Mesendoderm (in vitro differentiated cells): ENCODE measurements at places on chromosomes 16 and 17.

DNA sequence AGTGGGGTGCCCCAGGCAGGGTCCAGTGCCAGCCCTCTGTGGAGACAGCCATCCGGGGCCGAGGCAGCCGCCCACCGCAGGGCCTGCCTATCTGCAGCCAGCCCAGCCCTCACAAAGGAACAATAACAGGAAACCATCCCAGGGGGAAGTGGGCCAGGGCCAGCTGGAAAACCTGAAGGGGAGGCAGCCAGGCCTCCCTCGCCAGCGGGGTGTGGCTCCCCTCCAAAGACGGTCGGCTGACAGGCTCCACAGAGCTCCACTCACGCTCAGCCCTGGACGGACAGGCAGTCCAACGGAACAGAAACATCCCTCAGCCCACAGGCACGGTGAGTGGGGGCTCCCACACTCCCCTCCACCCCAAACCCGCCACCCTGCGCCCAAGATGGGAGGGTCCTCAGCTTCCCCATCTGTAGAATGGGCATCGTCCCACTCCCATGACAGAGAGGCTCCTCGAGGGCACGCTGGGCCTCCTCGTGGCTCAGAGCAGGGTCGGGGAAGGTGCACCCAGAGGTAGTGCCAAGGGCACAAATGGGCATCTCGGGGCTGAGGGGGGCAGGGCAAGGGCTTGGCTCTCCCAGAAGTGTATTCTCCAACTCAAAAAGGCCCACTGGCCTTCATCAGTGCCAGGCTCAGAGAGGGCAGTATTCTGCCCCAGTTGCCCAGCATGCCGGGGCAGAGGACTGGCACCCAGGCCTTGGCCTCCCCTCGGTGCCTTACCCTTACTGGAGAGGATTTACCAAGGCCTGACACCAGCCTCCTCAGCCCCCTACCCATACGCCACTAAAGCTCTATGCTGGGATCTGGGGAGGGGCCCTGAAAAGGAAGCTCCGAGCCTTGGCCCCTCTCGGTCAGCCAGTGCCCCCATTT is at the start of gene CDH5:
TSS of gene CDH5 (plus strand) at position 259 of the 867 bp plus-strand sequence. CDS start 12,647 bp downstream, outside the sequence.
- no peak for DNase-seq

- DNase-seq, result no peak
Measured at GRCh38 chr16:15610369-15610871, 32.5 kb downstream of the MARF1 start.

- DNase-seq, result peak; percentile 93
Measured at GRCh38 chr17:44899074-44899782, at the start of gene EFTUD2. EFTUD2 (minus strand) TSS chr17:44899445; CDS start chr17:44894521, 4,924 bp downstream.

- DNase-seq, result no peak
Measured at GRCh38 chr16:2253293-2253692, 1.9 kb upstream of the ECI1 start.

GRCh38 chr17:11506635-11507034 is 91.6 kb upstream of the DNAH9 start:
- DNase-seq, result peak; percentile 84

DNA sequence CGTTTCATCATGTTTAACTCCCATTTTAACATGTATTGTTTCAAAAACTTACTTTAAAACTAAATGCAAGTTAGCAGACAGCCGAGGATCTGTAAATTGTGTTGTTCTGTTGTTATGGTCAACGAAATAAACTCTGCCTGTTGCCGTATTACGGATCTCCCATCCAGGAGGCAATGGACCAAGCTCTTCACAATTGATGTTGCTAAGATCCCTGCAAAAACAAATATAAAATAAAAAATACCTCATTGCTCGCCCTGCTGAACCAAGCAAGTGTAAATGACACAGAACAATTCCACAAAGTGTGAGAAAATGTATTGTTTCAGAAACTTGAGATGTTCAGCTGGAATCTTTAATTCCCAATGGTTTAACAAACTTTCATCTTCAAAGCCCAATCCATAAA is 65.0 kb downstream of the CEP95 start:
- no peak for DNase-seq

GRCh38 chr16:22031483-22032083 is 23.7 kb downstream of the MOSMO start:
- no peak for DNase-seq

DNA sequence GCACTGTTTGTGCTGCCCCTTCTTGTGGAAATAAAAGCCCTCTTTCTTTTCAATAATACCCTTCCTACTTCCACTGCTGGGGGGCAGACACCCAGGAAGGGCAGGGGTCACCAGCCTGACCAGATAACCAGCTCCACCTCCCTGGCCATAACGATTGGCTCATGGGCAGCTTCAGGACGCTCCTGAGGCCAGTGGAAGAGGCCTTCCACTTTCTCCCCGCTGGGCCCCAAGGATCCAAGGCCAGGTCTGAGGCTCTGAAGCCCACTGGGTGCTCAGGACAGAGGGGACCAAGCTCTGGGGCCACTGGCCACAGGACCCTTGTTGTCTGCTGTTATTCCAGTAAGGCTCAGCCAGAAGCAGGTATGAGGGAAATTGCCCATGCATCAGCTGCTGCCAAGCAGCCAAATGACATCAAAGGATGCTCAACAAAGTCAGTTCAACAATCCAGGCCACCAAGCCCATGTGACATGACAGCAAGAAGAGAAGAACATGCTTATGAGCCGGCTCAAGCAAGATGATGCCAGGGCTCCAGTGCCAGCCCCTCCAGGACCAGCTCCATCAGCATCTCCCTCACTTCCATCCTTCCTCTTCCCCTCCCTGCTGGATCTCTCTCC is 238.8 kb downstream of the ZNF423 start:
- no peak for DNase-seq

- peak; percentile 34 for DNase-seq
Measured at GRCh38 chr17:58379511-58379824, 27.5 kb upstream of the SUPT4H1 start.

GRCh38 chr17:80116921-80117380 is 15.6 kb downstream of the GAA start:
- no peak for DNase-seq

- no peak for DNase-seq
Measured at GRCh38 chr17:30253312-30253711, 17.8 kb upstream of the SLC6A4 start.

GRCh38 chr16:86068722-86069121 is 169.8 kb downstream of the IRF8 start:
- no peak for DNase-seq

DNA sequence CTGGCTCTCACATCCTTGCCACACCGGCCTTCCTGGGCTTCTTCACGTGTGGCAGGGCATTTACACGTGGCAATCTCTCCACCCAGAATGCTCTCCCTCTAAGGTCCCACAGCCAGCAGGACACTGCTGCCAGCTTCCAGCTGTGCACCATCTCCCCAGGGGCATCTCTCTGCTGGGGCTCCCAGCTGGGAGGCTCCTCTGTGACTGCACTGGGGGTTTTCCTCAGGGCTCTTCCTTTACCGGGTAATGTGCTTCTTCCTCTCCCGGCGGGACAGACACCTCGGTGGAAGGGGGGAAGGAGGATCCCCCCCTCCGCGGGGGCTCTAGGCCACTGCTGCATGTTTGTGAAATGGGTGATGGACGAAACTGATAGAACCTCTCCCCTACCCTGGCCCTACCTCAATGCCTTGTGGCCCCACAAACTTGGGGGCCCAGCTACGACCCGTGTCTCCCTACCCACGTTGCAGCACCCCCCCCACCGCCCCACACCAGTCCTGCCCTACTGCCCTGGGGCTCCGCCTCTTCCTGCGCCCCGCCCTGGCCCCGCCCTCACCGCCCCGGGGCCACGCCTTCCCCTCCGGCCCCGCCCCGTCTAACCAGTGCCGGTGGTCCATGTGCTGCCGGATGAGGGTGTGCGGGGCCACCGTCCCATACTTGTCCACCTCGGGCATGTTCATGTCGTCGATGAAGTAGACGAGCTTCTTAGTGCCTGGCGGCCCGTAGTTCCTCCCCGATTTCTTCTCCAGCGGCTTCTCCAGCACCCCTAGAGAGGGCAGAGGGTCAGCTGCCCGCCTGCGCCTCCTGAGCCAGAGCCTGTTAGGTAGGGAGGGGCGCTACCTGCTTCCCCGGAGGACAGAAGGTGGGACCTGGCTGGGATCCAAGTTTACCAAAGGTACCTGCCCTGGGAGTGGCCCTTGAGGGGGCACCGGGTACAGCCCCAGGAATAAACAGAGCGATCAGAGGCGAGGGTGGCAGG is 92.6 kb downstream of the DNAH17 start:
- peak; percentile 76 for DNase-seq

GRCh38 chr16:89583895-89584644 is 8.5 kb downstream of the CPNE7 start:
- no peak for DNase-seq

- DNase-seq, result no peak
Measured at GRCh38 chr17:3531266-3532101, 26.1 kb downstream of the TRPV3 start.

DNA sequence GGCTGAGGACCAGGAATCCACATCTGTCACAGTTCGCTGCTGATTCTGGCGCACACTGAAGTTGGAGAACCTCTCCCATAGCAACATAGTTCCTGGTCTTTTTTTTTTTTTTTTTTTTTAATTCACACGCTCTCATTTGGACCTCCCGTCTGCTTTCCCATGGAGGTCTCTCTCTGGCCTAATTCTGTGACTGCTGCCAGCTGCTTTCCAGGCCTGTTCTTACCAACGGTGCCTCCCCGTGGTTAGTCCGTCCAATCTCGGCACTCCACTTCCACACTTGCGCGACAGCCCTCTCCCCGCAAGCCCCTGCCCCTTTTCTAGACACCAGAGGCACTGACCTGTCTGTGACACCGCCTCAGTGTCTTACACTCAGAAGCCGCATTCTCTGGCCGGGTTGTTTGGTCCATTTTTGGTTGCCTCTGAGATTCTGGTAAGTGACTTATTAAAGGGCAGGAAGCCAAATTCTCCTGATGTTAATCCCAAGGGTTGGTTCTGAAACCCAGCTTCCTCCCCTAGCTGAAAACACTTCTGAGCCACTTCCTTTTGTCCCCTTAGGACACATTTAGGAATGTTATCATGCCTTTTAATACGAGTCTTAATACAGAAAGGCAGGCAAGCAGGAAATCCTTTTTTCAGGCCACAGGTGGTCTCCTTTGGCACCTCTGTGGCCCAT is 1.1 kb upstream of the AKTIP start:
- peak; percentile 61 for DNase-seq

DNA sequence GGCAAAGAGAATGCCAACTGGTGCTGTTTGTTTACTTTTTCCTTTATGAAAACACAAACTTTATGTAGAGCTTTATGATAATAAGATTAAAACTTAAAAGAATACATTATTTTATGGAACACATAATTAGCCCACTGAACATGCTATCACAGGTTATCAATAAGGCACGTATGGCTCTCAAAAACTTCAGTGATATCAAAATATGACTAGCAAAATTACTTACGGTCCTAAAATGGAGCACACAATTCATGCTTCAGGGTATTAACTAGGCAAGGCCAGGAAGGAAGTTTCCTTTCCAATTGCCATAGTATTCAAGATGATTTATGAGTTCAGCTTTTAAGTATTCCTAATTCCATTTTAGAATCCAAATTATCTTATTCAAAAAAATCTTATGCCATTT is 3.6 kb downstream of the RNF43 start:
- DNase-seq, result no peak

GRCh38 chr17:3890082-3890877 is 2.6 kb downstream of the CAMKK1 start:
- no peak for DNase-seq

GRCh38 chr16:7638306-7638705 is 305.7 kb downstream of the RBFOX1 start:
- DNase-seq, result no peak

GRCh38 chr17:45355087-45355486 is 38.3 kb upstream of the MAP3K14 start:
- peak; percentile 50 for DNase-seq

DNA sequence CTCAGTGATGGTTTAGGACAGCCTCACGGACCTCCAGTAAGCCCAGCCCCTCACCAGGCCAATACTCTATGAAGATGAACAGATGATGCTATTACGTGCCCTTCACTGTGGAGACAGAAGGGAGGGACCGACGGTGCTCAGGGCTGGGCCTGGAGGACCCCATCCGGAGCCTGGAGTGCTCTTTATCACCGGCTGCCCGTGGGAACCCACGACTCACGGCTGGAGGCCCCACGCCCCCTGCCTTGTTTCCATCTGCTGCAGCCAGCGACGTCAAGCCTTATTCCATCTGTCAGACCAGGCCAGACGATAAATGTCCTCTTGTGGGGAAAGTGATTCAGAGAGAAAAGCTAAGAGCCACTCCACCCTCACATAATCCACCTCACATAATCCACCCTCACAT is 4.0 kb upstream of the TIMM22 start:
- no peak for DNase-seq

- DNase-seq, result peak; percentile 18
Measured at GRCh38 chr16:58684001-58684353, 593 bp downstream of the SLC38A7 start.

DNA sequence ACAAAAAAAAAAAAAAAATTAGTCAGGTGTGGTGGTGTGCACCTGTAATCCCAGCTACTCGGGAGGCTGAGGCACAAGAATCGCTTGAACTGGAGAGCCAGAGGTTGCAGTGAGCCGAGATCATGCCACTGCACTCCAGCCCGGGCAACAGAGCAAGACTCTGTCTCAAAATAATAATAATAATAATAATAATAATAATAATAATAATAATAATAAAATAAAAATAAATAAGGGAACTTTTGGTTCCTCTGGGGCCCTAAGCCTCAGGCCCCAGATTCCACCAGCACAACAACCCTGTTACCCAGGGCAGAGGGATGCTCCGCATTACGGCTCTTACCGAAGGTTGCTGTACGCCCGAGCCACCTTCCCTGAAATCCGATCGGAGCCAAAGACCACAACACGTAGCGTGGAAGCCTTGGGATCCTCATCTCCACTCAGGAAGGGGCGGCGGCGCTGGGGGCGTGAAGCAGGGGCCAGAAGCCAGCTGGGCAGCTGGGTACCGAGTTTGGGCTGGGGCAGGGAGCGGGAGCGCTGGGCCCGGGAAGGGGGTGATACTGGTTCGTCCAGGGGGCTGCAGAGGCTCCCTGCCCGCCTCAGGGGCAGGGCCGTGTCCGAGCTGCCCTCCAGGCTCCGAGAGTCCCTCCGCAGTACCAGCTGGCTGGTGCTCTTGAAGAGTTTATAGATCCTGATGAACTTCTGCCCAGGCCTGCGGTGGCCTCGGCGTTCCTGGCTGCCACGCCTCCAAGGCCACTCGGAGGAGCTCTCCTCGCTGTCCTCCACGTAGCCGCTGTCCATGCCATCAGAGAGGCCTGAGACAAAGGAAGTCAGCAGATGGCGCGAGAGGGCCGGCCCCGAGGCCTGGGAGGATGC is 20.6 kb upstream of the PIK3R6 start:
- peak; percentile 92 for DNase-seq

GRCh38 chr17:6924208-6924607 is 71.6 kb upstream of the ALOX12 start:
- no peak for DNase-seq
